Stimulated activated CD8-positive, alpha-beta memory T cell treated with anti-CD3 and anti-CD28 coated beads, Interleukin-12 subunit alpha, Interleukin-12 subunit beta, amount 100 ng/mL, for 1 hour (primary cell): ENCODE measurements at places on chromosomes 2 and 18.

GRCh38 chr18:9106800-9107584, 4.5 kb downstream of the NDUFV2 start:
- no peak for DNase-seq

DNA sequence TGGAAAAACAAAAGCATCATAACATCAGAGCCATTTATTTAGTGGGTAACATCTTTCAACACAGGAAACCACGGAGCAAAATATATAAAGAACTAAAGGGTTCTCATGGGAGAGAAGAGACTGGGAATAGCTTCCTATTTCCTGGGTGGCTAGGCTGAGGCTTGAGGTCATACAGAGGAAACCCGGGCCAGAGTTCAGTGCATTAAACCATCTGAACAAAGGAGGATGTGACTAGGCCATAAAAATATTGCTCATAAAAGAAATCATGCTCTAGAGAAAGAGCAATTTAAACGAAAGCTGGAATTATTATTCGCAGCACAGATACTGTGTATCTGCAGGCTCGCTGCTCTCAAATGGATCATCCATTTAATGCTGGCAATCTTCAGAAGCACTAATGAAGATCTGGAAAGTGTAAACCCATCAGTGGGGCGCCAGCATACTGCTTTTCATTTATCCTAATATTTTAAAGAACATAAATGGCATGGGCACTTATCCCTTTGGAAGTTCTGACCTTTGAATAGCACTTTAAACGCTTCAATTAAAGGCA, 83.3 kb downstream of the GALNT14 start:
- DNase-seq: no peak

DNA sequence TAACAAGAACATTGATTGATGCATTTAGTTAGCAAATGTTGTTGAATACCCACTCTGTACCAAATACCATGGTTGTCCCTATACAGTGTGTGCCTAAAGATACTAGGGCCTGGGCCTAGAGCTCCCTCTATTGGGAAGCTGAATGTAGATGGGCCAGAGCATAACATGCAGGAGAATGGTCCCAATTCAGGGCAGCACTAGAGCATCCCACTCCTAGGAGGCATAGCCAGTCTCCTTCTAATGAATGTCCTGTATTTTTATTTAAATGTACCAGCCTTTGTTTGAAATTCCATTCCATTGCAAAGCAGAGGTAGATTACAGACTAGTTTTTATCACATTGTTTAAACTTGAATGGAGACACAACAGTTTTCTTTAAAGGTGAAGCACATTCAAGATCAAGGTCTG, 90.6 kb downstream of the FEZ2 start:
- peak; percentile 5 for DNase-seq

DNA sequence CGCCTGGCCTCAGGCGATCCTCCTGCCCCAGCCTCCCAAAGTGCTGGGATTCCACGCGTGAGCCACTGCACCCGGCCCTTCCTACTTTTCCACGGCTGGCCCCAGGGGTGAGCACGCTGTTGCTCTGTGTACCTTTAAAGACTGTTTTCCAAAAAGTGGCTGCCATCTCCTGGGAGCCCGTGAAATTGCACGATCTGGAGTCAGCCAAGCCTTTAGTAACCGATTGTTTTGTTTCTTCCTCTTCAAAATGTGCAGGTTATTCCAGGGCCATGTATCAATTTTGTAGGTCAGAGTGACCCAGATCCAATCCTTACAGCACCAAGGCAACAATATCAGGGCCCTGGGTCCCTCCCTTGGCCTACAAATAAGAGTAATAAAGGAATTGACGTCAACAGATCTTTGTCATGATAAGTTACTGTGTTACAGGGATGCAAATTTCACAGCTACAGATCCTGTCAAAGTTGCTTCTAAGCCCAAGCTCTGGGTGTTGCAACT, 135.6 kb upstream of the ZNF236 start:
- no peak for DNase-seq

GRCh38 chr2:119137502-119137901, 21.0 kb downstream of the C1QL2 start:
- no peak for DNase-seq

- DNase-seq: no peak
Measured at GRCh38 chr2:109084341-109084740, 44.7 kb upstream of the SH3RF3 start.

GRCh38 chr2:109265953-109266352, 136.9 kb downstream of the SH3RF3 start:
- no peak for DNase-seq

GRCh38 chr2:161036926-161037325, 123.3 kb upstream of the TANK start:
- DNase-seq: no peak

- DNase-seq: no peak
Measured at GRCh38 chr2:25215232-25215631, 46.9 kb upstream of the POMC start.

- DNase-seq: no peak
Measured at GRCh38 chr2:132936261-132936660, 266.3 kb upstream of the LYPD1 start.

DNA sequence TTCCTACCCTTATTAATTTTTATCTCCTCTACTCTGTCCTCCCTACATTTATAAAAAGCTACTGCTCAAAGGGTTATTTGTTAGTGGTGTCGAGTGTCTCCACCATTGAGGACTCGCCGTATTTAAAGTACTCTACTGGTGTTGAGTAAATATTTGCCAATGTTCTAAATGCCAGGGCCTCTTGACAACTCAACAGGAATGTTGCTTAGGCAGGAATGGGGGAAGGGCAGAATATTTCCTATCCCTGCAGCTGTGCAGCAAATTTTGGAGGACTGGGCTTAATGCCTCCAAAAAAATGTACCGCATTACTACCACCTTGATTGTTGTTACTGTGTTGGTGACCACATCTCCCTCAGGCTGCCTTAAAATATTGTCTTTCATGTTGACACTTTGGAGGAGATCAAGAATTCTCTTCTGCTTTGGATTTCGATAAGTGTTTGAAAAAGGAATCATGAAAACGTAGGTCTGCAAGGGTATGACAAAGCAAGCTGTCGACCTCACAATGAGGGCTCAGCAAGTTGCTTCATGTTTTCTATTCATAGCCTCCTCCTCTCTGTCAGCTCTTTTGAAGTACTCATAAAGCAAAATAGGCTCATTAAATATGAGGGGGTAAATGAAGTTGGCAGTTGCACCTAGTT, 84.3 kb downstream of the EFEMP1 start:
- DNase-seq: no peak

DNA sequence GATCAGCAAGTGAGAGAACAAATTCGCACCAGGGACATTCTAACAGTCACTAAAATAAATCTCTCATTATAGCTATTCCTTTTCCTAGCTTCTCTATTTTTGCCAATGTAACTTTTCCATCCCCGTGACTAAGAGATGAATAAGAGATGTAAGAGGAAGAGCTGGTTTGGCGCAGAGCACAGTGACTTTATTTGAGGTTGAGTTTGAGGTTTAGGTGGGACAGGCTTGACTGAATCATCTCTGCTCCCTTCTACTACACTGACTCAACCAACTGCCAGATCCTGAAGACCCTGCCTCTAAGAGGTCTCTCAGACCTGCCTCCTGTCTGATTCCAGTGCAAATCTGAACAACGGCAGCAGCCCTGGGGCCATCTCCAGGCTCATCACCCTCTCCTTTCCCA, 28.0 kb downstream of the RFX8 start:
- no peak for DNase-seq

- no peak for DNase-seq
Measured at GRCh38 chr2:137659616-137660015, 304.7 kb upstream of the HNMT start.

DNA sequence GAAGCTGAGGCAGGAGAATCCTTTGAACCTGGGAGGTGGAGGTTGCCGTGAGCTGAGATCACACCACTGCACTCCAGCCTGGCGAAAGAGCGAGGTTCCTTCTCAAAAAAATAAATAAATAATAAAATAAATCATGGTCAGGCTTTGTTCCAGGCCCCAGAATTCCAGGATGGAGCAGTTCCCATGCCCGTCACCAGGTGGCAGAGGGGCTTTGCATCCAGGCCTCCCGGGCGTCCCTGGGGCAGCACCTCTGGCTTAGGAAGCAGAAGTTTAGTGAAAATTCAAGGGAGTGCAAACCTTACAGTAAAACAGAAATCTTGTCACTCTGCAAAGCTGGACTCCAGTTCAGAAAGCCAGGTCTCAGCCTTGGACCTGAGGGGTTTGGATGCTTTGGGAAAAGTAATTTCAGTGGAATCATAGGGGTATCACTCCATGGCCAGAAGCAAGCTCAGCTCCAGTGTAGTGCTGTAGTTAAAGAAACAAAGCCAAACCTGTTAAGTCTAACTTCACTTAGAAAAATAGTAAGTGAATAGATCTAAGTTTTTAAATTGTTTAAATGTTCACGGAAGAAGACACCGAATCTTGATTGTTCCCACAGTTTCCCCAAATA, 512.7 kb downstream of the CMPK2 start:
- no peak for DNase-seq

- no peak for DNase-seq
Measured at GRCh38 chr2:140855471-140855870, 1275.3 kb downstream of the LRP1B start.

- DNase-seq: no peak
Measured at GRCh38 chr2:11796190-11797171, 50.0 kb downstream of the LPIN1 start.

DNA sequence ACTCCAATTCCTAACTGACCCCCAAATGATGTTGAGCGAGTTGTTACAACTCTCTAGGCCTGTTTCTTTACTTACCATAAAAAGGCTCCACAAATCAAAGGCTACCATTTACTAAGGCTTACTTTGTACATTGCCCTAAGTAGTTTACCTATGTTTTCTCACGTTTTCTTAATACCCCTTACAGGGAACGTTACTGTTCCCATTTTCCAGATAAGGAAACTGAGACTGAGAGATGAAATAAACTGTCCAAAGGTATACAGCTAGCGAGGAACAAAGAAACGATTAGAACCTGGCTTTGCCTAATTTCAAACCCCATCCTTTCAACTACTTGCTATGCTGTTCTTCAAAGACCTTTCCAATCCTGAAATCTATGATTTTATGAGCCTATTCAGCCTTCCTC, 74.8 kb upstream of the SPTBN1 start:
- no peak for DNase-seq

DNA sequence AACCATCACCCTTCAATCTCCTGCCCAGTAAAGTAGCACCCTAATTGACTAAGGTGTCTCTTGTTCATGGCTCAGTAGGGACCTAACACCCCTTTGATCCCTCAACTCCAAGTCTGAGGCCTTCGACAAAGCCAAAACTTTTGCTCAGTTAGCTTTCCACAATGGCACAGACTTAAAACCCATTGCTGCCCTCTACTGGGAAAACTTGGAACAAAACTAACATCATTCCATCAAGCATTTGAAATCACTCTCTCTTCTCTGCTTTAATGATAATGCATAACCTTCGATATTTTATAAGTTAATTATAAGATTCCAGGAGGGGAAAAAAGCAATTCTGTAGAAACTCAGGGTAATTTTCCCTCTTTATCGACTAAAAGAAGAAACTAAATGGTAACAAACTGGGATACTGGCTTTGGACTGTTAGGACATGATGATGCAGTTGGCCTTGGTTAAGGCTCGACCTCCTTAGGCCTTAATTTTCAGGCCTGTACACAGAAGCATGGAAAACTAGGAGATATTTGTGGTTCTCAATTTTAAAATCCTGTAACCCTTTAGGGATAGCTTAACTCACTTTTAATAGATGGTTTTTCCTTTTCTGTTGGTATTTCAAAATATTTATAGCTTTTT, 127.8 kb downstream of the STK39 start:
- DNase-seq: no peak

- DNase-seq: peak; percentile 8
Measured at GRCh38 chr2:109030870-109031475, 42.0 kb upstream of the EDAR start.

DNA sequence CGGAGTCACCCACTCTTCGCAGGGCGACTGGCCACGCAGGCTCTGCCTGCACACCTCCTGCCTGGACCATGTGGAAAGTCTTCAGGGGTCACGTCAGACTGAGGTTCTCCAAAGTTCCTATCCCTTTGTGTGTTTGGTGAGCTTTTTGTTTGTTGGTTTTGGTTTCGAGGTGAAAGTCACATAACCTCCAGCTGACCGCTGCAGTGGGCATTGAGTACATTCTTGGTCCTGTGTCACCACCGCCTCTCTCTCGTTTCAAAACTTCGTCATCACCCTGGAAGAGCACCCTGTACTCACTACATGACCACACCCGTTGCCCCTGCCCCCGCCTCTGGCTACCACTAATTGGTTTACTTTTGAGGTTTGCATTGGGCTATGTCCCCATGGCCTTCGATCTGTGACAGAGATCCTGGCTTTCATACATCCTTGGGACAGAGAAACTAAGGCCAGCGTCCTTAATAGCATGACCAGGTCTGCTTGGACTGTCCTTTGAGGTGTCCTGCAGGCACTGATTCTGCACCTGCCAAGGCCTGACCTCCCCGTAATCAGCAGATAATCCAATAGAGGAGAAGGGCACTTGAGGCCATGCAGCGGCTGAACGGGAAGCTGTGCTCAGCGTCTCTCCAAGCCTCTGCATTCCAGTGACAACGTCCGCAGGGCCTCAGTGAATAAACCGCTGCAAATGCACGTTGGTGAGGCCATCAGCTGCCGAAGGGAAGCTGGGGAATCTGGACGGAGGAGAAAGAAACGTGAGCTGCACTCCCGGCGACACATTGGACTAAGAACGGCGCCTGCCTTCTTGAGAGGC, 46.8 kb downstream of the SH3BP4 start:
- no peak for DNase-seq

GRCh38 chr2:220144411-220144810, 517.0 kb downstream of the SLC4A3 start:
- no peak for DNase-seq

- no peak for DNase-seq
Measured at GRCh38 chr2:26243470-26244308, 743 bp downstream of the HADHA start.

DNA sequence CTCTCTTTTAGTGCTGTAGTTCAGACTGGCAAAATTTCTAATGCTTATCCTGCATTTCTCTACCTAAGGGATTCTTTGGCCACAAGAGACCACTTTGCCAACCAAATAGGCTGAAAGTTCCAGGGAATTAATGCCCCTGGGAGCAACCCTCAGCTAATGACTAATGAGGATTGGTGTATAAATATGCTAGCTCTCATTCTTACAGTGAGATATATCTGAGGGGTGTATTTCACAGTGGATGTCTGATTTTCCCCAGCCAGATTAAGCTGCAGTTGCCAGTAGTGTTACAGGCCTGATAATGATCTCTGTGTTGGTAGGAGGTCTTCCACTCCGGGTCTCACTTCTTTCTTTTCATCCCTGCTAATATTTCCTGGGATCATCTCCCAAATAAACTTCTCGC, 90.4 kb downstream of the GULP1 start:
- DNase-seq: no peak

GRCh38 chr2:61640406-61640805, 102.2 kb upstream of the XPO1 start:
- no peak for DNase-seq

- no peak for DNase-seq
Measured at GRCh38 chr18:42920621-42921020, 194.9 kb downstream of the RIT2 start.

- no peak for DNase-seq
Measured at GRCh38 chr2:238921259-238921658, 73.4 kb downstream of the TWIST2 start.

- peak; percentile 77 for DNase-seq
Measured at GRCh38 chr2:176454893-176455815, 185.9 kb downstream of the MTX2 start.
